ENCODE measurements at places on chromosomes 11 and 22.

GRCh38 chr11:10225553-10225952 lies 68.5 kb downstream of the SBF2 start:
- no peak for DNase-seq

- no peak for DNase-seq
These were observed 13.8 kb upstream of the TUBA8 start for GRCh38 chr22:18096823-18097222.

DNA sequence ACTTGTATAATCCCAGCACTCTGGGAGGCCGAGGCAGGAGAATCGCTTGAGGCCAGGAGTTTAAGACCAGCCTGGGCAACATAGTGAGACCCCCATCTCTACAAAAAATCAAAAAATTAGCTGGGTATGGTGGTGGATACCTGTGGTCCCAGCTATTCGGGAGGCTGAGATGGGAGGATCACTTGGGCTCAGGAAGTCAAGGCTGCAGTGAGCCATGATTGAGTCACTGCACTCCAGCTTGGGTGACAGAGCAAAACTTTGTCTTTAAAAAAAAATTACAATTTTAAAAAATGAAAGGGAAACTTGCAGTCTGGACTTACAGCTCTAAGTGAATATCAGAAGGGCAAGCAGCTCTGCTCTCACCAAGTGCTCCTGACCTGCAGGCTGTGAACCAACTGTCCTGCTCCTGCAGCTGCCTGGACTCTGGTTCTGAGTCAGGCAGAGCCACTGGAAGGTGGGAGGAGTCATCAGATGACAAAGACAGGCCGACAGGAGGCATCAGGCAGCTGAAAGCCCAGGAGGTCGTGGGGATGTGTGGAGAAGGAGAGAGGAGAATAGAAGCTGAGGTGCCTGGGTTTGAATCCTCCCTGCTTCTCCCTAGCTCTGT lies 9.6 kb downstream of the SMTNL1 start:
- DNase-seq = no peak

- DNase-seq = no peak
These were observed 31.1 kb upstream of the RDX start for GRCh38 chr11:110327508-110327907.

- DNase-seq = no peak
These were observed 3.2 kb downstream of the LRRC4C start for GRCh38 chr11:41456269-41456668.

GRCh38 chr11:127259102-127259501 lies 258.5 kb upstream of the KIRREL3 start:
- DNase-seq = peak; percentile 34

DNA sequence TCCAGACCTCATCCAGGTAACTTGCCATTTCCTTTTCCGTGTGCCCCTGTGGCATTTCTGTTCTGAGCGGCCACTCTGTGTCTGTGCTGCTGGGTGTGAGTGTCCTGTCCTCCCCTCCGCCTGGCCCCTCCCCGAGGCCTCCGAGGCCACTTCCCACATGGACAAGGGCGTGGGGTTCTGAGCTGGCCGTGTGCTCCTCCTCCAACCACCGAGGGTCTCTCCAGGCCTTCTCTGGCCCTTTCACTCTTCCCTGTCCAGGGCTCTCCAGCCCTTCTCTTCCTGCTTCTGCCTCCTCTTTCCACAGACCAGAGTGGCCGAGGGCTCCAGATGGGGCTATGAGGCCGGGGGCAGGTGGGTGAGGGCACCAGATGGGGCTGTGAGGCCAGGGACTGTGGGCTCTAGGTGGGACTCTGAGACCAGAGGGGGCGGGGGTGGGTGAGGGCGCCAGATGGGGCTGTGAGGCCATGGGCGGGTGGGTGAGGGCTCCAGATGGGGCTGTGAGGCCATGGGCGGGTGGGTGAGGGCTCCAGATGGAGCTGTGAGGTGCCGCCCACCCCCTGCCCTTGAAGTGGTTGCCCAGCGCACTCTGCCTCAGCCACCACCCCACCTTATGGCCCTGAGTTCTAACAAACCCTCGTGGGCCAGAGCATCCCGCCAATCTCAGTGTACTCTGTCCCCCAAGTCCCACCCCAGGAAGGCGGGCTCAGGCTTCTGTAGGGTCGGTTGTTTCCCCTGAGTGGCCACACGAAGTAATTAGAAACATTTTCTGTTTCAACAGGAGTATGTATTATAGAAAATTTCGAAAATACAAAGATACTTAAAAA lies 24.1 kb downstream of the PTDSS2 start:
- DNase-seq = peak; percentile 96

DNA sequence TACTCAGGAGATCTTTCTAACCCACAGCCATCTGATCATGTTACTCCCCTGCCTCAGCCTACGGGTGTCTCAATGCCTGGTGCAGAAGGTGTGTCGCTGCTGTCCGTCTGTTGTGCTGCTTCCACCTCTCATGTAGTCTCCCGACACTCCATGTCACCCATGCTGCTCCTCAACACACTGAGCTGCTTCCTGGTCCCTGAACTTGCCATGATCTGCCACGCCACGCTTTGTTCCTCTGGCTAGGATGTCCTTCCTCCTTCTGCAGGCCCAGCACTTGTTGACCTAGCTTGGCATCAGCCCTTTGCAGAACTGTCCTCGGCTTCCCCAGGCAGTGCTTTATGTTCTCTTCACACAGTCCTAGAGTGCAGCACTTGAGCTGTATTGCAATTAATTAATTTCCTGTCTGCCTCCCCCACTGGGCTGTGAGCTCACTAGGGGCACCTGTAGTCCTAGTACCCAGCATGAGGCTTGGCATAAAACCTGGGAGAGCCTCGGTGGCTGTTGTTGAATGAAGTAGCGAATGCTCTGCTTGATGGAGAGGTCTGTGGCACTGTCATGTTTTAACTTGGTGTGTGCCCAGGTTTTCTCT lies 9.5 kb downstream of the GTPBP1 start:
- DNase-seq = no peak

GRCh38 chr11:64165481-64165841 lies 452 bp downstream of the MACROD1 start:
- peak; percentile 22 for DNase-seq
